ENCODE measurements at places on chromosomes 5 and 9. TPM values are rescaled to one million over a fixed set of nuclear protein-coding genes. Genes with fewer than 3 reads are reported as not detected.

LCN9 gene
- not detected for total RNA-seq

AJM1 gene
- total RNA-seq, result 1.2 TPM

HTR4 gene
- not detected for total RNA-seq

SLC1A3 gene
- total RNA-seq, result 19.5 TPM

FBP2 gene
- 105 TPM for total RNA-seq

MRPS30 gene
- total RNA-seq, result 50.6 TPM

NOL6 gene
- 16.8 TPM for total RNA-seq

SLC25A2 gene
- 0.22 TPM for total RNA-seq

CTXN3 gene
- 2.8 TPM for total RNA-seq

CCDC180 gene
- total RNA-seq, result 7.4 TPM

LMNB1 gene
- total RNA-seq, result 32.4 TPM

CRHBP gene
- total RNA-seq, result 1.2 TPM

BNIP1 gene
- 14.2 TPM for total RNA-seq

EIF4EBP3 gene
- total RNA-seq, result 2.6 TPM

ORM2 gene
- not detected for total RNA-seq

CFAP90 gene
- total RNA-seq, result 0.22 TPM

GBGT1 gene
- 4.6 TPM for total RNA-seq

GABBR2 gene
- 0.35 TPM for total RNA-seq

ADGRV1 gene
- total RNA-seq, result 0.80 TPM

SLC36A2 gene
- 0.04 TPM for total RNA-seq

LRRC26 gene
- total RNA-seq, result not detected

IL13 gene
- not detected for total RNA-seq

ABCA1 gene
- total RNA-seq, result 12.1 TPM

QRFP gene
- not detected for total RNA-seq

SLC38A9 gene
- total RNA-seq, result 21.2 TPM

HTR1A gene
- not detected for total RNA-seq

PCDHB6 gene
- total RNA-seq, result 0.80 TPM

FSTL4 gene
- 1.3 TPM for total RNA-seq

AIF1L gene
- total RNA-seq, result 19.9 TPM

SELENOP gene
- total RNA-seq, result 142 TPM

MARVELD2 gene
- 0.31 TPM for total RNA-seq

SPRY4 gene
- 26.4 TPM for total RNA-seq

CCDC152 gene
- total RNA-seq, result 1.3 TPM

SLC23A1 gene
- 0.04 TPM for total RNA-seq

PCDHGB1 gene
- total RNA-seq, result 1.3 TPM

HSPB3 gene
- total RNA-seq, result 207 TPM

PDE6A gene
- not detected for total RNA-seq

GABRA1 gene
- 0.13 TPM for total RNA-seq

TAF11L13 gene
- total RNA-seq, result not detected

NIPAL4 gene
- 0.13 TPM for total RNA-seq

TMEM232 gene
- total RNA-seq, result 2.7 TPM

SEMA5A gene
- 26.5 TPM for total RNA-seq

ZNF618 gene
- total RNA-seq, result 6.4 TPM

SH3GL2 gene
- total RNA-seq, result 0.09 TPM

HAVCR2 gene
- total RNA-seq, result 4.3 TPM

ZFP37 gene
- total RNA-seq, result 5.5 TPM

PCDHA10 gene
- total RNA-seq, result 0.09 TPM
